ENCODE measurements at places on chromosomes 2 and 18. TPM values are rescaled to one million over a fixed set of nuclear protein-coding genes. Genes with fewer than 3 reads are reported as not detected.

PKDCC gene
- total RNA-seq = not detected

ANKRD30BL gene
- not detected for total RNA-seq

L3MBTL4 gene
- not detected for total RNA-seq

SLC5A7 gene
- total RNA-seq = not detected

ITGB6 gene
- not detected for total RNA-seq

FBXO48 gene
- 1.4 TPM for total RNA-seq

DNAJC27 gene
- 5.2 TPM for total RNA-seq

HTR2B gene
- total RNA-seq = not detected

FBXO41 gene
- total RNA-seq = 42.0 TPM

CNRIP1 gene
- not detected for total RNA-seq

UCN gene
- 2.5 TPM for total RNA-seq

GNLY gene
- total RNA-seq = 52.6 TPM

RABL2A gene
- 11.8 TPM for total RNA-seq

UPP2 gene
- total RNA-seq = not detected

ZNF513 gene
- 6.8 TPM for total RNA-seq

AQP12A gene
- not detected for total RNA-seq

Data from activated CD8-positive, alpha-beta T cell treated with anti-CD3 and anti-CD28 coated beads for 36 hours (primary cell).